ENCODE measurements at places on chromosomes 13 and 19. TPM values are rescaled to one million over a fixed set of nuclear protein-coding genes. Genes with fewer than 3 reads are reported as not detected.

Gene KCNRG
- total RNA-seq = 0.23 TPM

Gene ACP5
- 20.3 TPM for total RNA-seq

DNA sequence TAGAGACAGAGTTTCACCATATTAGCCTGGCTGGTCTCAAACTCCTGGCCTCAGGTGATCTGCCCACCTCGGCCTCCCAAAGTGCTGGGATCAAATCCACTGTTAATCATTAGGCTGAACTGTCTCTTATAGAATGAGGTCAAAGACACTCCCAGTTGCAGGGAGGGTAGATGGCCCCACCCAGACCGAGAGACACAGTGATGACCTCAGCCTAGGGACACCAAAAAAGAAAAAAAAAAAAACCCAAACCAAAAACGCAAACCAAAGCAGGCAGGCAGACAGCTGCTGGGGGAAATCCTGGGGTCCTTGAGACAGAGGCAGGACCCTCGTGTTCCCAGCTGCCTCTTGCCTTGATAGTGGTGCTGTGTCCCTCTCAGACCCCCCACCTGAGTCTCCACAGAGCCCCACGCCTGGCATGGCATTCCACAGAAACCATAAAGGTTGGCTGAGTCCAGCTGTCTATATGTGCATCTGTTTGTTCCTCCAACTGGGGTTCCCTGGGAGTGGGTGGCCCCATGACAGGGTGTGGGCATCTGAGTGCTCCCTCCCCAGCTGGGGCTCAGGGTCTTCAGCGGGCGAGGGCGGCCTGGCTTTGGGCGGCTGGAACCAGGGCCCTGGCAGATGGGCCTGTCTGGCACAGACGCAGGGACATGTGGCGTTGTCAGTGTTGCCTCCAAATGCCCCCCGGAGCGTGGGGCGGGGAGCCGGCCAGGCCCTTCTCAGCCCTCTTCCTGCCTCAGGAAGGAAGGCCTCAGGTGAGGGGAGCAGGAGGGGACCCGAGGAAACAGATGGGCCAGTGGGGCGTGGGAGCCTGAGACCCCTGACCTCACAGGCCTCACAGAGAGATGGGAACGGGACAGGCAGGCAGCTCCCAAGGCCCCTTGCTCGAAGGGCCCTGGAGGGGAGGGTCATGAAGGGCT lies 5.2 kb downstream of the DAND5 start:
- DNase-seq = no peak

GRCh38 chr19:4403005-4403761 lies 743 bp downstream of the CHAF1A start:
- DNase-seq = no peak

- no peak for DNase-seq
Measured at GRCh38 chr19:47447470-47448359, 24.0 kb downstream of the SLC8A2 start.

GRCh38 chr13:51577690-51578089 lies 6.6 kb upstream of the WDFY2 start:
- DNase-seq = no peak

Measured in activated naive CD4-positive, alpha-beta T cell treated with anti-CD3 and anti-CD28 coated beads, Interleukin-2, amount 50 U/mL, for 72 hours (primary cell).